ENCODE measurements at places on chromosomes 2 and 18.

DNA sequence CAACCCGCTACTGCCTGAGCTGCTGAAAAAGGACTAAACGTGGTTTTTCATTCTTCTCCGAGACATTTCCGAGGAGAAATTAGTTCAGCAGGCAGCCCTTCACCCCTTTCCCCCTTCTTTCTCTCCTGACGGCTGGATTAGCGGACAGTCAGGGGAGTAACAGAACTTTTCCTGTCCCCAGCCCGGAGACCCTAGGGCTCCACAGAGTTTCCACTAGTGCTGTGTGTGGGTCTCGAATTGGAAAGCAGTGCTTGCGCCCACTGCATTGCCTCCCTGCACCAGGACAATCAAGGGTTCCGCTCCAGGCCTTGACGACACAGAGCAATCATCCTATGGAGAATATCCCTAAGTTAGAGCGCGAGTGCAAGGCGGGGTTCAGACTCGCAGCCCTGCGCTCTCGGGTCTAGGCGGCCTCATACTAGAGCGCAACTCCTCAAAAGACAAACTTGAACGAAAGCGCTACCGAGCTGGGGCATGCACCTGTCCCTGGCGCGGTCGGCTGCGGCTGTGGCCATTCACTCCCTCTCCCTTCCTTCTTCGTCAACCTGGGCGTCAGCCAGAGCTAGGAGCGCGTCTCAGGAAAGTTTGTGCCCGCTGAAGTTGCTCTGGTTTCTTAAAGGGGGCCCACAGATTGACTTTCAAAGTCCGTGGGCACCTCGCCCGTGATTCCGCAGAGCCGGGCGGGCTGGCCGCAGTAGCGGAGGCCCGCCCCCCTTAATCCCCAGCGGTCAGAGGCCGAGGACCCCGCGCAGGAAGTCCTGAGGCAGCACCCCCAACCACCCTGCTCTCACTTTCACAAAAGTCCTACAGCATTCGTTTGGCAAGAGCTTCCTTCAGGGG is 801 bp downstream of the OSR1 start:
- peak; percentile 50 for DNase-seq

DNA sequence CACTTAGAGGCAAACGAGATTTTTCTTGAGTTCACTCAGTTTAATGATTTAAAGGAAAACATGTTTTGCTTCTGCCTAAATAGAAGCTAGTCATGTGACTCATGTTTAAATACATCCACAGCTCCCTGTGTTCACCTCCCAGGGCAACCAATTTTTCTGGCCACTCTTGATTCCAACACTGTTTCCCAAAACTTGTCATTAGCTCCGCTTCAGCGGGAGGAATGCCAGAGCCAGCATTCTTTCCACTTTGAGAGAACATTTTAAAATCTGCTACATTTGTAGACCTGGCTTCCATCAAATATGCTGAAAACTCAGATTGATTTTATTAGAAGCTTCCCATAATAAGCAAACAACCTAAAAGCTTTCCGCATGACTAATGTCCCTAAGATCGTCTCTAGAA is 2.8 kb upstream of the CYS1 start:
- DNase-seq: no peak

DNA sequence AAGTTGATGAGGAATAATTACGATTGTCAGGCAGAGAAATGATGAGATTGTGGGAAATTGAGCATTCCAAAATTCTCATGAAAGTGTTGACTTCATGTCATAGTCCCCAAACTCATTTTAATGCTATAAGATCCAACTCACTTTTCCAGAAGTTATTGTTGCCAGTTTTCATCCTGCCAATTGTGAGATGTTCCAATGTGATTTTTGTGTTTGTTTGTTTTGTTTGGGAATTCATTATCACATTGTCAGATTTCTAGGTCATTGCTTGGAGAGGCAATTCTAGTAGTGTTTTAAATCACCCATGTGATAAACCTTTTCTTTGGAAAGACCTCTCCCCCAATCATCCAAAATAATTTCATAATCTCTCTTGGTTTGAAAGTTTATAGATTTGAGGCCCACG is 86.0 kb upstream of the ACVR2A start:
- no peak for DNase-seq

- no peak for DNase-seq
These were observed 131.1 kb downstream of the FMNL2 start for GRCh38 chr2:152466041-152466440.

DNA sequence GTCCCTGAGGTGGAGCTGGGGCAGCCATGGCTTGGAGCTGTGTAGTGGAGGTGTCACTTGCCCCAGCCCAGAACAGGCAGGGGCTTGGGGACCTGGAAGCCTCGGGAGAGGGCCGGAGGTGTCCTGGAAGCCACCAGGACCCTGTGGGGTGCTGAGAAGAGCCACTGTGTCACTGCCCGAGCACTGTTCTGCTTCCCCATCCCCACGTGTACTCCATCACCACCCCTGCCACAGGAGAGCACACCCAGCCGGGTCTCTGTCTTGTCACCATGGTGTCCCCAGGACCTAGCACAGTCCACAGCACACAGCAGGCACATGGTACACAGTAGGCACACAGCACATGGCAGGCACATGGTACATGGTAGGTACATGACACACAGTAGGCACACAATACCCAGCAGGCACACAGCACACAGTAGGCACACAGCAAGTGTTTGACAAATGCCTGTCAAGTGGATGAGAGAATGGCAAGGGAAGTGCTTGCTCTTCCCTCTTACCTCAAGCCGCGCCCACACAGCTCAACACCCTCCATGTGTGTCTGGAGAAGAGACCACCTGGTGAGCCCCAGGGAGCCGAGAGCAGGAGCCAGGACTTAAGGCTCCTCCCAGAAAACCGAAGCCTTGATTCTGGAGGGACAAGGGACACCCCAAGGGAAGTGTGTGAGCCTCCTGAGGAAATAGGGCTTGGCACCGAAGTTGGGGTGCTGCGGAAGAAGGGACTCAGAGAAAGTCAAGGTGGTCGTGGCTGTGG is 13.3 kb downstream of the MBP start:
- no peak for DNase-seq

DNA sequence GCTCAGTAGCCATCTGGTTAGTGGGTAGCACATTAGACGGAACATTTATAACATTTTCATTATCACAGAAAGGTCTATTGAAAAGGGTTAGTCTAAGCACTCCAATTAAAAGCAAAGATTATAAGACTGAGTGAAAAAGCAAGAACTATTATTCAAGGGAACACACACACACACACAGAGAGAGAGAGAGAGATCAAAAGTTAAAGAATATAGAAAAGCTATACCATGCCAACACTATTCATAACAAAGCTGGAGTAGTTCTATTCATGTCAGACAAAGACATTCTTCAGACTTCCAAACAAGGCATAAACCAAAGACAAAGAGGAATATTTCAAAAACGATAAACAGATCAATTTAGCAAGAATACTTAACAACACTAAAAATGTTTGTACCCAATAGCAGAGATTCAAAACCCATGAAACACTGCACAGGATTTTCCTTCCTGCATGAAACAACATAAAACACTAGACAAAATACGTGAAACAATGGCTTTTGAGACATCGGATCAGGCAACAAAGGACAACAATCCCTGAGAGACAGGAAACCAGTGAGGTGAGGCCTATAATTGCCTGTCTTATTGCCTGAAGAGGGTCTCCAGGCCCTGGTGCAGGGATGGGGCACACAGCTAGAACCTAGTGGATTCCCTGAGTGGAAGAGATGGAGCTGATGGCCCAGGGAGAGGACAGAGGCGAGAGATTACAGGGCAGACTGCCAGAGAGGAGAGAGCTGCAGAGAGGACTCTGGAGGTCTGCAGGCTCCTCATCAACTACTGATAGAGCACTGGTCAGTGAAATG is 83.6 kb upstream of the NPAS2 start:
- no peak for DNase-seq

- DNase-seq: no peak
These were observed 200.0 kb downstream of the TSN start for GRCh38 chr2:121955426-121955825.

DNA sequence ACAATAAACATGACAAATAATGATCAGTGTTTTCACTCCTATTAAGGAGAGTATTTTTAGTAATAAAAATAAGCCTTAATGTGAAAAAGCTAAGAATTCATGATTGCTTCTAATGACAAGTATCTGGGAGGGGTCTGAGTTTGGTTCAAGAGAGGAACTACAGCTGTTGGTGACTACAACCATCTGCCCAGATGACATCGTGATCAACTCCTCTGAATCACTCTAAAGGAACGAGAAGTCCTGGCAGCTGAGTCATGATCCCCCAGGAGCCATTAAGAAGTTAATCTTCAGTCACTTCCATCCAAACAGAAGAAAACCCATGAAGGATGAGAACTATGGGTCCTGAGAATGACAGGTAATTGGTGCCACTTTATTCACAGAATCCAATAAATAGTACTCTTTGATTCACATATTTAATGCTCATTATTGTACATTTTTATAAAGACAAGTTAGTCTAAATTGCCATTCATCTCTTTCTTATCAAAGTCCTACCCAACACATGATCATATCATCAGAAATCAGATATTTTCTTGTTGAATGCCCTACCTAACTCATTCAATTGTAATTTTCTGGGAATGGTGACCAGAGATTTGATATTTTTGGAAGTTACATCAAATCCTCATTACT is 6.8 kb downstream of the TFPI start:
- peak; percentile 96 for DNase-seq

GRCh38 chr2:2455151-2455550 is 124.1 kb upstream of the MYT1L start:
- DNase-seq: peak; percentile 44

- no peak for DNase-seq
These were observed 236.5 kb upstream of the NT5C1B start for GRCh38 chr2:18825838-18826237.

GRCh38 chr2:41869542-41870264 is 178.1 kb upstream of the PKDCC start:
- peak; percentile 64 for DNase-seq

DNA sequence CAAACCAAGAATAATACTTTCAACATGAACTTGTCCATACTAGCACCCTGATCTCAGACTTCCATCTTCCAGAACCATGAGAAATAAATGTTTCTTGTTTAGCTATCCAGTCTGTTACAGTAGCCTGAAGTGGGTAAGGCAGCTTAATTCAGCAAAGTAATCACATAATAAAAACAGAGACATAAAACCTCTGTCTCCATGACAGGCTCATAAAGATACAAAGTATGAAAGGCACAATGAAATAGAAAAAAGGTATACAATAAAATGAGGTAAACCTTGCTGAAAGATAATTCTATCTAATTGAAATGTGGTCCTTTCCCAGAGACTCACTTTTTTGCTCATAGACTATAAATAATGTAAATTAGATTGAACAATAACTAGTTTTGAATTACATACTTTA is 46.7 kb upstream of the WDR75 start:
- DNase-seq: no peak

- DNase-seq: no peak
These were observed 502.7 kb downstream of the RNF144A start for GRCh38 chr2:7419814-7420311.

- no peak for DNase-seq
These were observed 83.6 kb downstream of the CDC42EP3 start for GRCh38 chr2:37587817-37588216.

DNA sequence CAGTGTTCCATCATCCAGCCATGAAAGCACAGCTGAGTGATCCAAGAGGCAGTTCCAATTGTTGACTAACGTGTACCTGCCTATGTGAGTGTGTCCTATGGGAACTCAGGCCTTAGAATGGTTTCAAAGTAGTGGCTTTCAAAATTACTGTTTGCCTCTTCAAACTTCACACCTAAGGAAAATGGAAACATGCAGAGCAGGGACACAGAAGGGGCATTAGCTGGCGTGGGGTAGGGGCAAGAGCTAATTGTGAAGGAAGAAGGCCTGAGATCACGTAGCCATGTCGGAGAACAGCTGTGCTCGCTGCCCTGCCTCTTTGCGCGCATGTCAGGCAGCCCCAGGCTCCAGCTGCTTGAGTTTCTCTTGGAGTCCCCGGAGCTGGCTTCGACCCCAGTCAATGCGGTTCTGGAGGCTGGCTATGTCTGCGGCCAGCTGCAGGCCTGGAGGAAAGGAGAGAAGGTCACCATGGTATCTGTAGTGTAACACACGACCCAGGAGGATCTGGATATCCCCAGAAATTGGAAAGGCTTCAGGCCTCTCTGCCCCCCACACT is 3.8 kb upstream of the IMP4 start:
- DNase-seq: no peak

Measured in fibroblast of skin of right biceps (primary cell).